ENCODE measurements at places on chromosomes 7 and 10.

DNA sequence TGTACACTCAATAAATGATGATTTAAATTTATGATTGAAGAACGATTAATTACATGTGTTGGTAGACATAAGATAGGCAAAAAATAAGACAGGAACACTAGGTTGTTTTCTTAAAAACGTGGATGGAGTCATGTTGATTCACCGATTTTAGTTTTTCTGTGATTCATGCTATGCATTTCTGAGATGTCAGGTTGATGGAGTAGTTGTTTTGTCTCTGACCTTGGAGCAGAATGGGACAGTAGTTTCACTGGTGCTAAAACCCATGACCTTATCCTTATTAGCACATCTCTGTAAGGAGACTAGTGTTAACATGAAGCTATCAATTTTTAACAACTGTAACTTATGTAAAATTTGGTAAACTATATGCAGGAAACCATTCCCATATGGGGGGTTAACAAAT is 611.6 kb upstream of the FZD8 start:
- no peak for DNase-seq

GRCh38 chr7:130189343-130189742 is 15.9 kb downstream of the TMEM209 start:
- DNase-seq: no peak

- no peak for DNase-seq
These were observed 16.4 kb downstream of the HOXA1 start for GRCh38 chr7:27079234-27079975.

- peak; percentile 73 for DNase-seq
These were observed 334 bp downstream of the ZNF800 start for GRCh38 chr7:127392182-127392565.

DNA sequence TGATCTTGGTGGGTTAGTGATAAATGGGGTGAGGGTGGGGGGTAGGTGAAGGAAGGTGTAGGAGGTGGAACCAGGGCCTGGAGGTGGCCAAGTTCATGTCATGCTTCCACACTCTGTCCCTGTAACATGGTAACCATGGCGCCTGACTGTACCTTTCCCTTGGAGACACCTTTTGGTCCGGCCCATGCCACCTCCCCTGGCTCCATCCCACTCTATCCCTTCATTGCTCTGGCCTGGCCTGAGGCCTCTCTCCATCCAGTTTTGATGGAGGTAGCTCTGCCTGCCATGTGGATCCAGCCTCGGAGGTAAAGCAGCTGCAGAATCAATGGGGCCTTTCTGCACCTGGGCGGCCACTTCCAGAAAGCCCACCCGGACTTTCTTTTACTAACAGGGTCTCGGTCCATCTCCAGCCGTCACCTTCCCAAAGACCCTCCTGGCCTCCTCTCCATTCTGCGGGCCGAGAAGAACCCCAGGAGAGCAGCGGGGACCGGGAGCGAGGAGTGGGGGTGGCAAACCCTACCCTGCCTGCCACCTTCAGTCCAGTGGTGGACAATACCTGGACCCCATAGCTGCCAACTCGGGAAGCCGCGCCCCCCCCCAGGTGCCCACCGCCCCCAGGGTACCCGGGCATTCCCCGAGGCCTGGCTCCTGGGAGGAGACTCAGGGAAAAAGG is 504 bp upstream of the TRRAP start:
- no peak for DNase-seq

GRCh38 chr7:100894860-100895700 is 608 bp downstream of the ACHE start:
- peak; percentile 58 for DNase-seq

GRCh38 chr10:10320956-10321355 is 696.7 kb upstream of the CELF2 start:
- no peak for DNase-seq

DNA sequence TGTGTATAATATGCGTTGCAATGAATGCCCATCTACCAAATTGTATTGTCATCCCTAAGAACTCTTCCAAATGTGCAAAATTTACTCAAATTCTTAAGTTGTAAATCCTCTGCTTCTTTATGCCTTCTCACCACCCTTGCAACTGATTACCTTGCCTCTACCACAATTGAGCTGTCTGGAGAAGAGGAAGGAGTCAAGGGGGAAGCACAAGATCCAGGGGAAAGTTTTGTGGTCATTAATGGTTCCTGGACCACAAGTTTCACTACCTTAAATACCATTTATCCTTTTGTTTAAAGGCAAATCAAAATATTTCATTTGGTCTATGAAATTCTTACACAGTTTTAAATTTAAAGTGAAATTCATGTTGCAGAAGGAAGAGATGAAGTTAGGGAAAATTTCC is 16.7 kb downstream of the CRPPA start:
- no peak for DNase-seq

GRCh38 chr10:91000985-91001384 is 80.1 kb upstream of the ANKRD1 start:
- DNase-seq: no peak

DNA sequence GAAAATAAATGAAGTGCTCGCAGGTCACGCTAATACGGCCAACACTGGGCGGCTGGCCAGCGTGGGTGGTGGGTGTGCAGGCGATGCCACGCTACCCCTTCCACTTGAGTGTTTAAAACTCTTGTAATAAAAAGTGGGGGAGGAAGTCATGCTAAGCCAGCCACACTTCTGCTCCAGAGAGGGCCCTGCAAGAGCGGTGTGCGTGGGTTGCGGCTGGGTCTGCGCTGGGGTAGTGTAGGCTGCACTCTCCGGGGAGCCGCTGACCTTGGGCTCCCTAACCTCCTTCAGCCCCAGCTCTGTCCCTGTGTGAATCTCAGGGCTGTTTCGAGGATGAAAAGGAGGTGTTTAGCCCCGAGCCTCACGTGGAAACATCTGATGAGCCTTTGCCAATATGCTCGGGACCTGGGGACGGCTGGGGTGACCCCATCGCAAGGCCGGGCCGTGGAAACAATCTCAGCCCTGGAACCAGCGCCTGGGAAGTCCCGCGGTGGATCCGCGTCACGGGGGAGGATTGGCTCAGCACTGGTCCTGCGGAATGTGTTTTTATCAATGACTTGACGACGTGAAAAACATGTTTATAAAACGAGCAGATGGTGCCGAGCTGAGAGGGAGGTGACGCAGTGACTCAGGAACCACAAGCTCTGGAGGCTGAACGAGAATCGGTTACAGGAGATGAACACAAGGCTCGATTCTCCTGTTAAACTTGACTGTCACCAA is 278.5 kb downstream of the DNAJB6 start:
- DNase-seq: no peak

- DNase-seq: no peak
These were observed 18.1 kb upstream of the ABCB5 start for GRCh38 chr7:20597339-20597738.

DNA sequence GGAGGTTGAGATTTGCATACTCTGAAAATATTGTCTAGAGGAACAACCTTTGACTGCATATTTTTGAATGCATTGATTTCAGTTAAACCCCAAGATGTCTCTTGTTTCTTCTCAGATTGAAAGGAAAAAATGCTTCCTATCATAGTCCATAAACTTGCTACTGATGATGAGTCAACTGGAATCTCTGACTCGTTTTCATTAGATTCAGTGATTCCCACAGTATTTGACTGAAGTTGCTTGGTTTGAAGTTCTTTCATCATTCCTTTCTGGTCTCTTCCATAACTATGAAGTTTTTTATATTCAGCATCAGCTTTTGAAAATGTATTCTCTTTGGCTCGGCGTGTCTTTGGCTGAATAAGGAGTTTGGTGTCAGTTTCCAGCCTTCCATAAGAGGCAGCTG is 10.7 kb downstream of the PEX1 start:
- no peak for DNase-seq

DNA sequence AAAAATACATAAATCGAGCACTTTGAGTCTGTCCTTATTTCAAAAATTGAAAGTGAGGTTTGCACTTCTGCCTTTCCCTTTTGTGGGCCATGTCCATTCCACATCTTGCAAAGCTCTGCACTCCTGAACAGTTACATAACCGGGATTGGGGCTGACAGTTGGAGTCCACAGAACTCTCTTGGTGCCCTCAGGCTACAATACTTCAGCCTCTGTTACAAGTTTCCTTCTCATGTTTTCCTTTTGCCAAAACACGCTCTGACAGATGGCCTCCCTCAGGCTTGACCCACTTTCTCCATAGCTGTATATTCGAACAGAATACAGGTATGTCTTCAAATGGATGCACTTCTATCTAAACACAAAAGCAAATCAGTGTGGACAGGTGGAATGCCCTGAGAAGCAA is 335.9 kb downstream of the WDR37 start:
- no peak for DNase-seq

DNA sequence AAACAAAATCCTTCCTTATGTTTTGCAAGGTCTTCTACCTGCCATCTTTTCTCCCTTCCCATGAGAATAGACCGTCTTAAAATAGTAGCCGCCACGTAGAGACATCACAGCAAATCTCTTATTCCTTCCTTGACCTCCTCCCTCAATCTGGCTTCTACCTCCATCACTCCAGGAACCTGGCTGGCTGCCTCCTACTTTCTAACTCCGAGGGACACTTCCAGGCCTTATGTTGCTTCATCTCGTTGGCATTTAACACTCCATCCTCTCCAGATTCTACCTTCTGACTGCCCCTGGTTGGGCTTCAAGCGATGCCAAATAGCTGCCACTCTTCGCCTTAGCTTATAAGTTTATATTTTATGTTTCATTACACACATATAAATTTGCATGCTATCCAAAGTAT is 26.4 kb upstream of the CALN1 start:
- DNase-seq: no peak

DNA sequence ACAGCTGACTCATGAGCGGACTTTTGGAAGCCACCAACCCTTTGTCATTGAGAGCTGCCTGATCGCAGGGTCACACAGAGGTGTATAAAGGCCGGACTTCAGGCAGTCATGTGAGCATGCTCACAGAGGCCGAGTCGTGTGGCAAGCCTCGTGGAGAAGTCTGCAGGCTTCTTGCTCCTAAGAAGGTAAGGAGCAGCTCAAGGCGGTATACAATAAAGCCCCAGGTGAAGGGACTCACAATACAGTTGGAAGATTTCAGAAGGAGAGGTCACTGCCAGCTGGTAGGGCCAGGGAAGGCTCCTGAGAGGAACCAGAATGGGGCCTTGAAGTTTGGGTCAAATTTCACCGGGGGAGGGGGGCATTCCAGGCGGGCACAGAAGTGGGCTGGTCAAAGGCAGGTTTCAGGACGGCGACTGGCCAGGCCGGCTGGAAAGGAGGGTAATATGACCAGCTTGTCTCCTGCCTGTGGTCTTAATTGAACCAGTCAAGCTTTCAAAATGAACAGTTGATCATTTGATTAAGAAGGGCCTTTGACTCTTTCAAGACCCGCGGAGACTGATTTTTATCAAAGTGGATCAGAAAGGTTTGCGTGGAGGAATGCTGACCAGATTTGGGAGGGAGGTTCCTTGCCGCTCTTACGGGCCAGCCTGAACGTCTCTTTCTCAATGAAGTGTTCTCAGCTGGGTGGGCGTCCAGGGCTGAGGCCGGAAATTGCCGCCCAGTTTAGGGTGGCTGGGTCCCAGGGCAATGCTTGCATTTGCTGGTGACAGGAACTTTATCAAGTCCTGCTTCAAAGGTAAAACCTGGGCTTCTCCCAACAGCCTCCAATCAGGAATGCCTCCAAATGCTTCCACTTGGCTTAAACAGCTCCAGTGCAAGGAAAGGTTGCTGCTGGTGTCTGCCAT is 178.6 kb downstream of the EMX2 start:
- DNase-seq: no peak

DNA sequence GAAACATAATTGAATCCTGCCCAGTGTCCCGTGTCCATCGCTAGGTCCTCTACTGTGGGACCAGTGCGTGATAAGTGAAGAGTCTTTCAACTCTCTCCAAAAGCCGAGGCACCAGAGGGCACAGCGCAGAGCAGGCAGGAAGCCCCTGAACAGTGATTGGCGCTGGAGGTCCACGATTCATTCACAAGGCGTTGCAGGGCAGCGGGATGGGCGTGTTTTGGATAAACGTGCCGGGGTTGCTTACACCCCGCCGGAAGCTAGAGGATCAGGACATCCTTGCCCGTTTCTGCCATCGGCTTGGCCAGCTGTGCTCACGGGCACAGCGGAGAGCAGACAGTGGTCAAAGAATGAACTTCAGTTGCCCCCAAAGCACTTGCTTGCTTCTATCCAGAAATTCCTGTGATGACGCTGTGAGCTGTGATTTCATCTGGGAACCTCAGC is 86.0 kb upstream of the PFKP start:
- DNase-seq: no peak

- DNase-seq: no peak
These were observed 237.9 kb downstream of the ADARB2 start for GRCh38 chr10:1499359-1499957.

- DNase-seq: no peak
These were observed 97.0 kb upstream of the FAM20C start for GRCh38 chr7:95180-95862.

DNA sequence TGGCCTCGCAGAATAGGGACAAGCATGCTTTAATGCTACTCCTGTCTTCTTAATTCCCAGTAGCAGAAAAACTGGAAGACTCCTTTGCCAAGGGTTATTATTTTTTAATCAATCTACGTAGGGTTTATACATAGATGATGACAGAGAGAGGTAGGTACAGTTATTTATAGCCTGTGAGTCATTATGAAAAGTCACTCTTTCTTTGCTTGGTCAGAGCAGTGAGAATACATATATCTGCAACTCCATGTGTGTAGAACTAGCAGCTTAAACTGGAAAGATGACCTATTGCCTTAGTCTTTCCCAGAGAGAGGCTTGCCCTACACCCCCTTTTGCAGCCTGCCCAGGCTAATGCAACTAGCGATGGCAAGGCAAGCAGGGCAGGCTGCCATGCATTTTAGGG is 1050.6 kb downstream of the NRG3 start:
- no peak for DNase-seq

- no peak for DNase-seq
These were observed 67.8 kb downstream of the TMEM26 start for GRCh38 chr10:61385231-61386001.

DNA sequence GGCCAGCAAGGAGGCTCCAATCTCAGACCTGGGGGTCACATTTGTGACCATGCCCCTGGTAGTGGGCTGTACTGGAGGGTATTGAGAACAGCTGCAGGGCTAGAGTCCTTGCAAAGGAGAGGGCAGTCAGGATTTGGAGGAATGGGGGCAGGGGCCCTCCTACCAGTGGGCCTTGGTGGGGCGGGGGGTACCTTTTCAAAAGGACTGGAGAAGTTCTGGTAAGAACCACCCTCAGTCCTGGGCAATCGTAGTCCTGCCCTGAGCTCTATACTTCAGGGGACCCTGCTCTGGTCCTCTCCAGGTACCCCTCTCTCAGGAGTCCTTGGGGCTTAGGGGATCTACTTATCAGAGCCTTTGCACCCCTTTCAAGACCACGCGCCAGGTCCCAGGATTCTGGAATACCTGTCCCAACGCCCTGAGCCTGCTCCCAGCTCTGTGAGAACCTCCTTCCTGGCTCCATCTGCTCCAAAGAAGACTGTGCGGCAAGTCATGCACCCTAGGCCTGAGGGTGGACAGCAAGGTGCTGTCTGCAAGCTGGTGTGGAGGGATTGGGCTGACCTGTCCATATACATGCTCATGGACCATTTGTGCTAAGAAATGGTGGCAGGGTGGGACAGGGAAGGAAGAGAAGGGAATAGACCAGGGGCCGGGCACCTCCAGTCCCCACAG is 134.1 kb upstream of the EEPD1 start:
- DNase-seq: no peak

- DNase-seq: no peak
These were observed 222.9 kb downstream of the DNAJB6 start for GRCh38 chr7:157559596-157560257.

GRCh38 chr10:77505431-77506334 is 131.9 kb downstream of the KCNMA1 start:
- no peak for DNase-seq

Data from CD8-positive, alpha-beta memory T cell (primary cell).